Stimulated activated CD4-positive, alpha-beta T cell treated with anti-CD3 and anti-CD28 coated beads, Interleukin-1b, Interleukin-23, amount 100 ng/mL, for 48 hours (primary cell): ENCODE measurements at places on chromosomes 3 and 15.

DNA sequence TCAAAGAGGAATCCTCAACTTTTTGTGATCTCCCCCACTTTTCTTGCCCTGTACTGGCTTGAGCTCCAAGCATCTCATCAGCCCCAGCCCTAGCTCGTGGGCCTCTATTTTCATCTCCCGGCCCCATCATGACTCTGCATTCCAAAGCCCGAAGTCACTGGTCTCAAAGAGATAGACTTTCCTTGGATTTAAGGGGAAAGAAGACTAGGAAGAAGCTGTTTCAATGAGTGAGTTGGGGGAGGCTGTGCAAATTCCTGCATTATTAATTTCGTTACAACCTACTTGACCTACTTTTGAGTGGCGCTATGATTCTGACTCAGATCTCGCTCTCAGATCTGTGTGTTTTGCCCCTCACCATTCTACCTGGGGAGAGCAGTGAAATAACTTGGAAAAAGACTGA, 266.6 kb upstream of the TBL1XR1 start:
- DNase-seq: no peak

- DNase-seq: no peak
Observed at GRCh38 chr15:61115241-61115640, 113.9 kb downstream of the RORA start.

- DNase-seq: no peak
Observed at GRCh38 chr15:57150066-57150865, 226.0 kb upstream of the CGNL1 start.

GRCh38 chr3:52279596-52279995, 1.1 kb upstream of the WDR82 start:
- no peak for DNase-seq

GRCh38 chr3:18111796-18112232, 313.3 kb downstream of the SATB1 start:
- no peak for DNase-seq

- no peak for DNase-seq
Observed at GRCh38 chr15:81069356-81069755, 64.7 kb upstream of the CFAP161 start.

- DNase-seq: no peak
Observed at GRCh38 chr3:22322861-22323260, 571.9 kb upstream of the ZNF385D start.

GRCh38 chr15:93203036-93203435, 114.0 kb upstream of the RGMA start:
- DNase-seq: no peak

DNA sequence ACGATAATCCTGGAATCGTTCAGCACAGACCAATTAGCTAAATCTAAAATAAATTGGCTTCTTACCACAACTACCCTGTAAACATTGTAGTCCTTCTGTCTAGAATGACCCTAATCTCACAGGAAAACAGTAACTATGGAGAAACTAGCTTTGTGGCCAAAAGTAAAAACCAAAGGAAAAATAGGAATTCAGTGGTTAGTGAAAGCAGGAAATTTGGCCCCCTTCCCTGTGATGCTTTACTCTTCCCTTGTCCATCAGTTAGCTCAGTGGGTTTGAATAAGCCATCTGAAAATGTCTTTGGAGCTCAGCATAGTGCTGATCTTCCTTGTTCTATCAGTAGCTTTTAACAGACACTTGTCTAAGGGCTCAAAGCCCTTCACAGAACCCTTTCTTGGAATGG, 1.6 kb downstream of the NMD3 start:
- DNase-seq: no peak

- no peak for DNase-seq
Observed at GRCh38 chr3:133455281-133455680, 55.4 kb downstream of the BFSP2 start.

- no peak for DNase-seq
Observed at GRCh38 chr15:32818758-32819447, 101.1 kb downstream of the GREM1 start.

- no peak for DNase-seq
Observed at GRCh38 chr3:50375258-50375931, 16.1 kb upstream of the TMEM115 start.

DNA sequence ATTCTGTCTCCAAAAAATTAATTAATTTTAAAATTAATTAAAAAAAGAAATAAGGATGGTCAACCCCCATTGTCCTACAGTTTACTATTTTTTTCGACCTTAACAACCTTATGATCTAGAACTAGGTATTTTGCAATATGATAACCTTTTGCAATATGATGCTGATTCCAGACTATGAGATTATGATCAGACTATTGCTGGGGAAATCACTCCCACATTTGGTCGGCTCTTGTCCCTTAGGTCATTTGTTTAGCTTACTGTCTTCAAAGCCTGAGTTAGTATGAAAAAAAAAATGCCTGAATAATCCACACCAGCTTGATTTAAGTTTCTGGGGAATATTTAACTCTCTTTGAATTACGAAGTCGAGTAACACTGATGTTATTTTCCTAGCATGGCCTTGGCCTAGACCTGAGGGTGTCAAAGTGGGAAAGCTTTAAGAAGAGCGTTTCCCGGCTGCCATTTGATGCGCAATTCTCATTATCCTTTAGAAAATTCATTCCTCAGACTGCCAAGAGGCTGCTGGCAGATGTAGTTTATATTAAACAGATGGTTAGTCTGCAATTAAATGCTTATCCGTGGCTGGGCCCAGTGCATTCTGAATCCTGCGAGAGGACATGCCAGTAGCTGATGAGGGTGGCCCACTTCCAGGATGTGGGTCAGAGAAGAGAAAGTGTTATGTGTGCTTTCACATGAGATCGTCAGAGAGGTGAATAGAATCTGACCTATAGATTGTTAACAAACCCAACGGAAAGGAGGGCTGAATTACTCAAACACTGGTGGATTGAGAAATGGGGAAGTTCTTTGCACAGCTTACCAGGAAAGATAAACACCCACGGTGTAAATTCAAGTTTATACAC, 496.0 kb upstream of the THBS1 start:
- no peak for DNase-seq

GRCh38 chr15:65033659-65034269, 4.3 kb upstream of the MTFMT start:
- peak; percentile 23 for DNase-seq

DNA sequence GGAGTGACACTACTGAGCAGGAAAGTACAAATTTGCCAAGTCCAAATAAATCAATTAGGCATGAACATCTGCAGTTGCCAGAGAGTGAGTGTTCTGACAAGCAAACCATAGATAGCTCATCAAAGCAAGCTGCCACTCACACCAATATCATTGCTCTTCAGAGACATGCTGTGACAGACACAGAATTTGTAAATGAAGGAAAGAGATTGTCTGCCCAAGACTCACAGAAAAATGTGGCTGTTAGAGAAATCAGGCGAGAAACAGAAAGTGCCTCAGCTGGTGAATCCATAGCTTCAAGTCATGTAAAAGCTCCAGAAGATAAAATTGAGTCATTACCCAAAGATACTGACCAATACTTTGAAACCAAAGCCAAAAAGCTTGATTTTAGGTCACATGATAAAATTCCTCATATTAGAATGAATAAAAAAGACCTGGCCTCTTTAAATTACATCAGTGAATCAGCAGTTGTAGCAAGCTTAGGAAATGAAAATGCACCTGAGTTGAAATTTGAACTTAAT, 50.8 kb downstream of the CRYBG3 start:
- no peak for DNase-seq

GRCh38 chr3:78701537-78701936, 1066.3 kb downstream of the ROBO1 start:
- no peak for DNase-seq

DNA sequence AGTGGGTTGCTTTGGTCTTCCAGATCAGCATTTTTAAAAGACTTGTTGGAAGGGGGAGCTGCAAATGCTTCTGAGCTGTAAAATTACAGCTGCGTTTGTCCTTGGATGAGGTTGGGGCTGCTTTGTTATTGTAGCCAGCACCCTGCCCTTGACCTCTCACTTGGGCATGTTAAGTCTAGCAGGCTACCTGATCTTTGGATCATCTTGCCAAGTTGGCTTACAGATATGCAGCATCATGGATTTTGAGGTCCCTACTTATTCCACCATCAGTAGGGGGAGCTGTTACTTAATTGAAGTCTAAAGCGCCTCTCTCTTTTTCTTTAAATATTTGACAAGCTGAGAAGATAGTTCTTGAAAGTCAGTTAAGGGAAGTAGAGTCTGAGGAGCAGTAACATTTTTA, 793.0 kb downstream of the MCTP2 start:
- no peak for DNase-seq

- DNase-seq: peak; percentile 41
Observed at GRCh38 chr3:72665701-72666446, 182.4 kb downstream of the SHQ1 start.

DNA sequence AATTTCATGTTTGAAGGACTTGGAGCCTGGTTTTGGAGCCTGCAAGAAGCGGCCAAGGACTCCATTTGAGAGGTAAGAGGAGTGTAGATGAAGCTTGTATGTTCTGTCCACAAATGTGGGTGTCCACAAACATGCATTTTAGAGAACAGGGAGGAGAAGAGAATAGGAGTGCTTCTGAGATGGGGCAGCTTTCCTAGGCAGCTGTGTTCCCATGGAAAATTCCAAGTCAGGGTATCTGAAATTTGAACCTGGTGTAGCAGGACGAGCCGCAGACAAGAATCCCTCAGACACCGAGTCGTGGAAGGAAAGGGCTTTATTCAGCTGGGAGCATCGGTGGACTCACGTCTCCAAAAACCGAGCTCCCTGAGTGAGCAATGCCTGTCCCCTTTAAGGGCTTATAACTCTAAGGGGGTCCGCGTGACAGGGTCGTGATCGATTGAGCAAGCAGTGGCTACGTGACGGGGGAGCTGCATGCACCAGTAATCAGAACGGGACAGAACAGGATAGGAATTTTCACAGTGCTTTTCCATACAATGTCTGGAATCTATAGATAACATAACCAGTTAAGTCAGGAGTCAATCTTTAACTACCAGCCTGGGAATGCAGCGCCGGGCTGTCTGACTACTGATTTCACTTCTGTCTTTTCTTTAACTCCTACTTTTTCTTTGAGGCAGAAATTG, 71.4 kb upstream of the WDR72 start:
- no peak for DNase-seq

DNA sequence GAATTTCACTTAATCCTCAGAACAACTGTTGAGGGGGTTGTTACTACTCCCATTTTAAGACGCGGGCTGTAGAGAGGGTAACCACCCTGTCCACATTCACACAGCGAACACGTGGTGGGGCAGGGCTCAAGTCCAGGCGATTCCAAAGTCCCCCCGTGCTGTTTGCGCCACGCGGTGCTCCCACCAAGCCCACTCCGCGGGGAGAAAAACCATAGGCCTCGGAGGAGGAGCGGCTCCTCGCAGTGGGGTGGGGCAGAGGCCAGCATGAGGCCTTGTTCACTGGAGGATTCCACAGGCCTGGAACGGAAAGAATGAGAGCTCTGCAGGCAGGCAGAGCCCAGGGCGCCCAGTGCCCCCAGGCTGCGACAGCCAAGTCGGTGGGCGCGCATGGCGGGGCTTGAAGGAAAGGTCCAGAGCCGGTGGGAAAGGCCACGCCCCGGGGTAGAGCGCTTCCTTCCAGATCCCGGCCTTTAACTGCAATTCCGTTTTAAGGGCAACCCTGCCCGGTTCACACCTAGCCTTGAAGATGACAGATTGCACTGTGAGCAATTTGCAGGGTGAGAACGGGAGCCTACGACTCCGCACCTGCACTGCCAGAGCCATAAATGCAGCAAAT, 161.8 kb upstream of the TBL1XR1 start:
- DNase-seq: peak; percentile 57

GRCh38 chr15:42066764-42067415, 27.5 kb downstream of the PLA2G4D start:
- no peak for DNase-seq

GRCh38 chr3:188349351-188349901, 195.5 kb downstream of the LPP start:
- no peak for DNase-seq

- no peak for DNase-seq
Observed at GRCh38 chr15:63369296-63369695, 12.3 kb downstream of the CA12 start.

DNA sequence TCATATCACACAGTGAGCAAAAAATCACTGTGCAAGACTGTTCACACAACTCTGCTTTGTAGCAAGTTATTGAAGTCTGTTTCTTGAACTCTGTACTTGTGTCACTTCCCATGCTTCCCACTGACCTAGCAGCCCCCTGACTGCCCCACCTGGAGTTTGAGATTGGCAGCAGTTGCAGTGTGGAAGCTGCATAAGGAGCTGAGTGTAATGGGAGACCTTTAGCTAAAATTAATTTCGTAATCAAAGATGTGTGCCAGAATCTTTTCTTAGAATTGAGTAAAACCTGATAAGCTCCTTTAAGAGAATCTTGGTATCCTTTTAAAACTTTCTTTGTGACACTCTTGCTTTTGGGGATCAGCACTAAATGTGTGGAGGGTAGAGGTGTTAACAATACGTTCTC, 42.8 kb downstream of the NKIRAS1 start:
- no peak for DNase-seq

- peak; percentile 16 for DNase-seq
Observed at GRCh38 chr3:47283193-47283537, 421 bp downstream of the KLHL18 start.

- DNase-seq: no peak
Observed at GRCh38 chr3:102571006-102571405, 136.2 kb downstream of the ZPLD1 start.

- no peak for DNase-seq
Observed at GRCh38 chr15:34905047-34905446, 64.5 kb downstream of the AQR start.

- DNase-seq: no peak
Observed at GRCh38 chr3:149528340-149528650, 53.8 kb downstream of the TM4SF4 start.

- no peak for DNase-seq
Observed at GRCh38 chr3:73781541-73781940, 156.8 kb upstream of the PDZRN3 start.

- no peak for DNase-seq
Observed at GRCh38 chr3:34920806-34921205, 718.5 kb upstream of the ARPP21 start.

DNA sequence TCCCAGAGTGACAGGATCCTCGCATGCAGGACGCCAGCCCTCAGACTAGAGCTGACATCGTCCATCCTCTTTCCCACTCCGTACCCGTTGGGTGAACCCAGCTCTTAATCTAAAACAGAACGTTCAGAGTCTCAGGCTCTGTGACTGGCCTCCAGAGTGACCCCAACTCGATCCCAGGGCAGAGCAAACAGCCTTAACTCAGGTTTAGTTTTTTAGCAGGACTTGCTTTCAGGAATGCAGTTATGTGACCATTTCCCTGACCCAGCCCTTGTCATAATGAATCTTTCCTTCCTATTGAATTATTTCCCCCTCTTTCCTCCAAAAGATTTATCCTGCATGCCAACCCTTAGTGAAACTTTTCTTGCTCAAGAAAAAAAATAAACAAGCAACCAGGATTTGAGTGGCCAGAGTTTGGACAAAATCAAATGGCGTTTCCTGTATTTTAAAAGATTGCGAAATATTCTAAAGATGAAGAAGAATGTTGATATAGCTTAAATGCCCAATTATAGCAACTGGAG, 47.8 kb upstream of the RARB start:
- no peak for DNase-seq

- no peak for DNase-seq
Observed at GRCh38 chr3:64247991-64248646, 22.9 kb upstream of the PRICKLE2 start.
